ENCODE measurements at places on chromosomes 6 and 20.

DNA sequence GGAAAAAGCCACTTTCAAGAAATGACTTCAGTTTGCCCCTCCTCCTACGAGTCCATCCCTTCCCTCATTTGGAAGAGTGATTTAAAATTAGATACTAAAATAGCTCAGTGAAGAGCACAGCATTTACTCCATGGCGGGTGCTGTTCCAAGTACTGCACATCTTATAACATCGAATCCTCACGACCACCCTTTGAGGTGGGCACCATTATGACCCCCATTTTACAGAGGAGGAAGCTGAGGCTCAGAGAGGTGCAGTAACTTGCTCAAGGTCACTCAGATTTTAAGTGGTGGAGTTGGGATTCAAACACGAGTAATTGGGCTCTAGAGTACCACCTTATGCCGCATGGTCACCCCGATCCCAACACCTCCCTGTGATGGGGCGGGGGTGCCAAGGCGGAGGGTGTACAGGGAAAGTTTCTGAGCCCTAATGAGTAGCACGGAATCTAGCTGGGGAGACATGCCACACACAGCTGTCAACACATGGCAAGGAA is 25.5 kb downstream of the TTBK1 start:
- no peak for DNase-seq

GRCh38 chr6:159572439-159573110 is 120.5 kb downstream of the SOD2 start:
- DNase-seq: no peak

- no peak for DNase-seq
Observed at GRCh38 chr6:83411731-83412130, 19.1 kb downstream of the ME1 start.

- no peak for DNase-seq
Observed at GRCh38 chr6:73309535-73309784, 44.6 kb downstream of the DPPA5 start.

- no peak for DNase-seq
Observed at GRCh38 chr6:7188492-7188891, 80.7 kb downstream of the RREB1 start.

DNA sequence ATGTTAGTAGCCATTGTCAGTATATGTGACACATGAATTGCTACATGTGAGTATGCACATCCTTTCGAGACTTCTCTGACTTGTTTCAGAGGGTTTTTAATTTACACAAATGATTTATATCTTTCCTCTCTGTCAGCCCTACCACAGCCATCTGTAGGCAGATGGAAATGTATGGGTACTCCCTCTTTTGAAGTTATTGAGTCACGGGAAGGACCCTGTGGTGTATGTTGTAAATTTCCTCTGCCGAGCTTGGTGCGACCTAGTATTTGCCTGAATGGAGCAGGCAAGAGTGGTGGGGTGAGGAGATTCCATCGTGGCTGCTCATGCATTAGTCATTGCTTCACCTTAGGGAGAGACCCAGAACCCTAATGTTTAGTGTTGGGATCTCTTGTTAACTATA is 171.9 kb downstream of the JARID2 start:
- peak; percentile 97 for DNase-seq

DNA sequence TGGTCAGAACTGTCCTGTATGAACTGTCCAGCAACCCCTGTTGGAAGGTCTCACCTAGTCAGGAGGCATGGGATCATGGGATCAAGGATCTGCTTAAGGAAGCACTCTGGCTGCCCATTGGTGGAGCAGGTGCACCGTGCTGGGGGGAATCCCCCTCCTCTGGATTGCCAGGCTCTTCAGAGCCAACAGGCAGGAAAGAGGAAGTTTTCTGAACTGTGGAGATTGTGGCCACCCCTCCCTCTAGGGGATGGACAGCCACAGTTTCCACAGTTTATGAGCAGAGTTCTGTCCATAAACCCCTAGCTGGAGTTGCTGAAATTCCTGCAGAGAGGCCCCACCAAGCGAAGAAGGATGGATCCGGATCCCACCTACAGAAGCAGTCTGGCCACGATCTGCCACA is 13.0 kb upstream of the HLA-DQB1 start:
- no peak for DNase-seq

- no peak for DNase-seq
Observed at GRCh38 chr6:108635505-108636226, 74.9 kb downstream of the FOXO3 start.

GRCh38 chr6:74065705-74066104 is 369.7 kb downstream of the CD109 start:
- DNase-seq: no peak
